ENCODE measurements at places on chromosomes 7 and 10.

GRCh38 chr10:5284311-5285057 lies 80.3 kb upstream of the UCN3 start:
- DNase-seq: no peak

DNA sequence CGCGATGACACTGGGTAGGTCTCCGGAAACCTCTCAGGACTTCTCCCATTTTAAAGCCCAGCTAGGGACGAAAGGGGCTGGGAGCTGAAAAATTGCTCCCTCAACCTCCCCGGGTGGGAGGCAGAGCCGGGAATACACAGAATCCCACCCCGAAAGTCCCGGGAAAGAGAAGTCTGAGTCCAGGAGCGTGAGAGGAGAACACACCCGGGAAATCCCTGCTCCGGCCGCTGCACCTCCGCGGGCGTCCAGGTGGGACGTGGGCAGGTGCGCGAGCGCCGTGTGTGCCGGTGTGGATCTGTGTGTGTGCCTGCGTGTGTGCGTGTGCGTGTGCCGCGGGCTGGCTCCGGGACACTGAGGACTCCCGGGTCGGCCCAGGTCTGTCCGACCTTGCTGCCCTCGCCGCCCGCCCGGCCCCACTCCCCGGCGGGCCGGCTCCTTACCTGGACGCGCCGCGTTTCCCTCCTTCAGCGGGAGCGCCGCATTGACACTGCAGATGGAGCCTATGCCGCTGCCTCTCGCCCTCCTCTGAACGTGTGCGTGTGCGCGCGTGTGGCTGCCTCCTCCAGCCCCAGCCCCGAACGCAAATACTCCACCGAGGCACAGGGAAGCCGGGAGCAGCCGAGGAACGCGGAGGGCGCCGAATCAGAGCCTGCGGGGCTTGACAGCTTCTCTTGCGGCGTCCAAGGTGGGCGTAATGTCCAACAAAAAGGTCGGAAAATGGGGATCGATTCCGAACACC lies at the start of gene PLXNA4:
Gene PLXNA4, minus strand, starts transcription at position 489 of the 739 bp plus-strand sequence. CDS start 67,777 bp downstream, outside the sequence.
- DNase-seq: peak; percentile 55

- DNase-seq: no peak
These were observed 25.2 kb upstream of the WNT16 start for GRCh38 chr7:121303422-121304101.

- no peak for DNase-seq
These were observed 126.6 kb upstream of the LYZL2 start for GRCh38 chr10:30756151-30756550.

DNA sequence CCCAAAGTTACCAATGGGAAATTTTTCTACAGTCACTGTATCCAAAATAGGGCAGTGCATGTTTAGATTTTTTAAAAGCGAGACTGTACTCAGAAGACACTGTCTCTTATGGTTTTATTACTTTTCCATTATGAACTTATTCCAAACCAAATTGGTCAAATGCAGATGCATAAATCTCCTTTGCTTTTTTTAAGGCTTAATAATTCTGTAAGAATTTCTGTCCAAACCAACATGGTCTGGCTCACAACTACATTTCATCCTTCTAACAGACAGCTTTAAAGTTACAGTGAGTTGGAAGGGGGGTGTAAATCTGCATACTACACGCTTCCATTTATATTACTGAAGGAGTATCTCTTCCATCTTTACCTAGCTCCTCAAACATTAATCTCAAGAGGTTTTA lies 199.2 kb downstream of the SLC25A13 start:
- no peak for DNase-seq

GRCh38 chr10:62728479-62728878 lies 76.0 kb upstream of the ADO start:
- DNase-seq: no peak

DNA sequence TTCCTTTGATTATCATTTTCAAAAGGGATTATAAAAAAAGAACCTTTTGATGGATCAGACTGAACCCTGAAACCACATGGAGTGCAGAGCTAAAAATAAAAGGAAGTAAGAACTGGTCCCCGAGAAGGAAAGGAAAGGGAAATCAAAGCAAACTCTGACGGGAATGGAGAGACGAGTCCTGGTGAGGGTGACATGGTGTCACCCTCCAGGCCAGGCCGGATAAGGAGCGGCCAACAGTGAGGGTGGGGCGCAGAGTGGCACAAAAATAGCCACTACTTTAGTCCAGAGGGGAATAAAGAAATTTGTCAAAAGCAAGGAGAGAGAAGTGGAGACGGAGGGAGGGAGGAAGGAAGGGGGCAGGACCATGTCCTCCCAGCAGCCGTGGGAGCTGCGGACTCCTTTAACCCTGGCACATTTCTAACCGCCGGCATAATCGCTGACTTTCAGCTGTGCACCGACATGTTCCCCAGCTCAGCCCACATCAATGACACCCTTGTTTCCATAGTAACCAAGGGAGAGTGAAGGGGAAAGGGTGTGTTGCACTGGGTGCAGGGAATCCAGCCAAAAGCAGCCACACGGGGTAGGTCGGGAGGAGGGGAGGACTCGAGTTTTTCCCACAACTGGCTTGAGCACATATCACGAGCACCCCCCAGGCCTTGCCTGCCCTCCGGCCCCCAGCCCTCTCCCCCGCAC lies 29.7 kb downstream of the TRIM8 start:
- DNase-seq: peak; percentile 86

GRCh38 chr10:12919574-12919973 lies 81.9 kb downstream of the CCDC3 start:
- peak; percentile 27 for DNase-seq

DNA sequence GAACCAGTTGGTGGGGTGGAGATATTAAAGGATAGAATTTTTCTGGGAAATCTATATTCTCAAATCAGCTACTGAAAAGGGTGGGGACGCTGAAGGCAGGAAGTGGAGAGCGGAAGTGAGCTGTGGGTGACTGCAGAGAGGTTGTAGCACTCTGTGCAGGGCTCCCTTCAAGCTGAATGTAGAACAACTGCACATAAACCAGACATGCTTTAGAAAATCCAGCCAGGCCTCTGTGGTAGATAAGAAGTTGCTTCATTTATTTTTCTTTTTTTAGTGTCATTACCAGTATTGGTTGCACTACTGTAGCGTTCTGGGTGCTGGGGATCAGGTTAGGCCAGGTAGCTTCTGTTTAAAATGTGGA lies 127.8 kb downstream of the CELF2 start:
- no peak for DNase-seq

GRCh38 chr10:58444876-58445275 lies 59.7 kb downstream of the TFAM start:
- no peak for DNase-seq

DNA sequence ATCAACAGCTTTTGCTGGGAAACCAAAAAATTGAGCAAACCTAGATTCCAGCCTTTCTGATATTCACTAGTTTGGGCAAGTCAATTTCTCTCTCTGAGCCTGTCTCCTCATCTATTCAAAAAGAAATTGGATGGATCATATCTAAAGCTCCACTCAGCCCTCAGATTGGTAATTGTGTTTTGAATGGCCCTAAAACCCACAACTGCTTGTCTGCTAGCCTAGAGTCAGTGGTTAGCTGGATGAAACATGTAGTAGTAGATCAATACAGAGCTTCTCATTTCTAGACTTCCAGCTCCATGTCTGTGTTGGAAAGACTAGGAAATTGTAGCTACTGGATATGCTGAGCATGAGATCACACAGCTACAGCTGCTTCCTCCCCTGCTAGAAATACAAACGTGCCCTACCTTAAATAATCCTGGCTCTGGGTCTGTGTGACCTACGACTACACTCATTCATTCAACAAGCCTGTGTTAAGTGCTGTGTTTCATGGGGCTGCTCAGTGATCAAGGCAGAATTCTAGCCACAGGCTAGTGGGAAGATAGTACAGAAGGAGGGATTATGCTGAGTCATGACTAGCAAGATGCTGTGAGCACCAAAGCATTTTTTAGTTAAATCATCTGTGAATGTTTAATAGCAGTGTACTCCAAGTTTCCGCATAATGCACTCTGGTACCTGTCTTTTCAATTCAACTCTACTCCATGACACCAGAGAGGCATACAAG lies 15.7 kb downstream of the DNTT start:
- DNase-seq: no peak

DNA sequence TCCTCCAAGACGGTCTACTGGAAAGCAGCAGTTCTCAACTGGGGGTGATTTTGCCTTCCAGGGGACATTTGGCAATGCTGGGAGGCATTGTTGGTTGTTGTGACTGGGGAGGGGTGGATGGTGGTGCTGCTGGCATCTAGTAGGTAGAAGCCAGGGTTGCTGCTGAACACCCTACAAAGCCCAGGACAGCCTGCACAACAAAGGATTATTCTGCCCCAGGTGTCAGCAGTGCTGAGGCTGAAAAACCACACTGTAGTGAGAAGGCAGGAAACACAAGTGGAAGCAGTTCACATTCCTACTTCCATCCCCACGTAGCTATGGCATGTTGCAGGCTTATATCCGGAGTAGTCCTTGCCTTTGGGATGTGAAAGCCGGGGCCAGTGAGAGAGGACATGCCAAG lies 86.9 kb downstream of the AOAH start:
- DNase-seq: no peak

DNA sequence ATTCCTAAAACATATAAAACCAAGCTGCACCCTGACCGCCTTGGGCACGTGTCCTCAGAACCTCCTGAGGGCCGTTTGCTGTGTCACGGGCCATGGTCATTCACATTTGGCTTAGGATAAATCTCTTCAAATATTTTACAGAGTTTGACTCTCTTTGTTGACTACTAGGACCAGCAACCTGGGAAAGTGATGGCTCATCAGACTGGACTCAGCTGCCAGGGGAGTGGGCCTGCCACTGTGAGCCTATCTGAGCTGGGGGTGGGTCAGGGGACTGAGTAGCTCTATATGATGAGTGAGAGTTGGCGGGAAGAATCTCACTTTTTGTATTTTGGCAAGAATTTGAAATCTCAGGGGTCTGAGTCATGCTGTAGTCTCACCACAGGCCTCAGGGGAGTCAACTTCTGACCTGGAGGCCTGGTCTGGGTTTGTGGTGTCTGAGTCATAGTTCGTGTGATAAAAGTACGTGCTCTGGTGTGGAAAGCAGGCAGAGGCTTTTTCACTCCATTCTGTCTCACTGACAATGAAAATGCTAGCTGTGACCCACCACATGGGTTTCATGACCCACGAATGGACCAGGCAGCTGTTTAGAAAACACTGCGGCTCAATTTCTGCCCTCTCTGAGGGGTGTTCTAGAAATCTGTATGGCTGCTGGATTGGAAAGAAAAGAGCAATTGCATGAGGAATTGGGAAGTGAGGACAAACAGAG lies 4.2 kb upstream of the UPP1 start:
- DNase-seq: no peak
